Activated CD4-positive, alpha-beta T cell treated with anti-CD3 and anti-CD28 coated beads, Interleukin-2, amount 50 U/mL, for 24 hours (primary cell): ENCODE measurements at places on chromosomes 5 and 9.

GRCh38 chr5:102663749-102664530 is 91.2 kb upstream of the PAM start:
- DNase-seq = no peak

DNA sequence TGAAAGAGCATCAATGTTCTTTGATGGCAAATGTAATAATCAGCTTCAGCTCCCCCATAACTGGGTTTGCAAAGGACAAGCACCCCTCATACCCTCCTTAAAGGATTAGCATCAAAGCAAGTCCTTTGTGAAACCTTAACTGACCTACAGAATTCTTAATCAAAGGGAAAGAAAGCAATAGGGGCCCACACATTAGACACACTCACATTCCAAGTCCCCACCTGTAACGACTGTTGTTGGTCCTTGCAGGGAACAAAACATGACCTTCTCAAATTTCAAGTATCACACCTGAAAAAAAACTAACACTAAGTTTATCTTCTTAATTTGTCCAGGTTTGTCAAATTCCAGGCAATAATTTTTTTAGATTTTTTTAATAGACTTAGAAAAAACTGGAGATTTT is 32.6 kb downstream of the TTC39B start:
- no peak for DNase-seq

GRCh38 chr9:115378758-115379157 is 260.8 kb upstream of the TNC start:
- DNase-seq = no peak

DNA sequence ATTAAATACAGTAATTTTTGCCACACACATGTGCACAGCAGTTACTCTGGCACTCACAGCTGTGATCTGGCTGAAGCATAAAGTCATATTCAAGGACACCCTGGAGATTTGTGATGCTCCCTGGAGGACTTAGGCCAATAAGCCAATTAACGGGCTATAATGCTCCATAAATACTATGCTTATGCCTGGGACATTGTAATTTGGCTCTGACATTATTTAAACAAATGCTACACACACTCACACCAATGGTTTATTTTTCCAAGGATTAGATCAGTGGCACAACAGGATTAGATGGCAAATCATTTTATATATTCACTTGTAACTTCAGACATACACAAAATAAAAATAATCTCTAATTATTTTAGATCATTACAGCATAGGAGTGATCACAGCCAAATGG is 111.2 kb downstream of the LMNB1 start:
- no peak for DNase-seq

DNA sequence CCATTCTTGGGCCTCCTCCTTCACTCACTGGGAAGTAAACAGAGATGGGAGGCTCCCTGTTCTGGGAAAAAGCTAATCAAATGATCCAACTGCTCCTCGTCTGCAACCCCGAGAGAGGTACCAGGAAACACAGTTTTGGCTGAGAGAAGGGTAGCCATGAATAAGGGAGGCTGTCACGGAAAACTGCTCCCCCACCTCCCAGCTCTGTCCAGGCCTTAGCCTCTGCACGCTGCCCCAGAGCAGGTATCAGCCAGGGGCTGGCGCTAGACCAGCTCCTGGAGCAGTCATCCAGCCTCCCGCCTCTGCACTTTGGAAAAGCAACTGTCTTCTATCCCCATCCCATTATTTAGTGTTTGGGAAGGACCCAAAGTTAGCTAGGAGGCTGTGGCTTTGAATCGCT is 266.1 kb downstream of the NDUFS4 start:
- no peak for DNase-seq

DNA sequence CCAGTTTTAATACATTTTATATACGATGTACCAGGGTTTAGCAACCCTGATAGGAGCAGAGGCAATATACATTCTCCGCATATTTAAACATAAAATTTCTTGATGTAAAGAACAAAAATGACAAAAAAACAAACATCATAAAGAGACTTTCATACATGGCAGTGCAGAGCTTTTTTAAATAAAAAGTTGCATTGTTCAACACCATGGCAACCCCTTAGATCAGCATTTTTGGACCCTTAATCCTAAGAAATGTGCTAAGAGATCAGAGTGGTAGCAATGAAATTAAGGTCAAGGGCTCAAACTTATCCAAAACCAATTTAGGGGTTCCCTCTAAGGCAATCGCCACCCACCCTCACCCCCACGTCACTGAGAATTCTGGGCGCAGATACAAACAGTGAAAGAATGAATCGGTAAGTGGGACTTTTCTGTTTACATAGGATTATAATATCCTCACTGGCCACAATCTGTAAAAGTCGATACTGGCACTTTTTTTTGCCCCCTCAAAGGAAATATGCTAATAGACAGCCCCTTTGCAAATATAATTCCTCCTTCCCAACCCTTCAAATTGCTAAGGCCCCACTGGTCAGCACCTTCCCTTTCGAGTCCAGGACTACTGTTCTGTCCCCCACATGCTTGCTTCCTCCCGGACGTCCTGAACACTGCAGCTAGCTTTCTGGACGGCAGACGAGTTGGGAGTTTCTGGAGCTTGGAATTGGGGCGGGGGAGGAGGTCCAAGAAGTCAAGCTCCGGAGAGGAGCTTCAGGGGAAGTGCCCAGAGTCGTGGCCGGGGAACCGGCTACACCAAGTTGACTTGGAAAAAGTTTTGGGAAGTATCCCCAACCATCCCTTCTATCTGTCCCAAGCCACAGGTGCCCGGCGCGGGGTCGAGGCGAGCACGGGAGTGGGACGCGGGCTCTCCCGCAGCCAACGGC is 2.2 kb downstream of the GAS1 start:
- no peak for DNase-seq

DNA sequence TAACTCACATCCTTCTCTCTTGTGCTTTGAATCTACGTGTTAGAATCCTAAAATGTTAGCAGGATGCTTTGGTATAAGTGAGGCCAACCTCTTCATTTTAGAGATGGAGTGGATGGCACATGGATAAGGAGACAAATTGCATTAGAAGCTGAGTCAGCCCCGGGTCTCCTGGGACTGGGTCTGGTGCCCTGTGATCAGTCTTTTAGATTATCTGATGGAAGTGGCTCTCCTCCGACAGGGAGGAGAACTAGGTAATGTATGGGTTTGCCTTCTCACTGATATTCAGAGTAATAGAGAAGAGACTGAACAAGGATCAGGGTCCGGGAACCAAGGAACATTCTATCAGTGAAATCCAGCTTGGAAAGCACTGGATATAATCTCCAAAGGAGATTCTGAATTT is 74.9 kb upstream of the TNFSF8 start:
- no peak for DNase-seq

GRCh38 chr9:89361816-89362646 is 43.7 kb downstream of the SECISBP2 start:
- no peak for DNase-seq

DNA sequence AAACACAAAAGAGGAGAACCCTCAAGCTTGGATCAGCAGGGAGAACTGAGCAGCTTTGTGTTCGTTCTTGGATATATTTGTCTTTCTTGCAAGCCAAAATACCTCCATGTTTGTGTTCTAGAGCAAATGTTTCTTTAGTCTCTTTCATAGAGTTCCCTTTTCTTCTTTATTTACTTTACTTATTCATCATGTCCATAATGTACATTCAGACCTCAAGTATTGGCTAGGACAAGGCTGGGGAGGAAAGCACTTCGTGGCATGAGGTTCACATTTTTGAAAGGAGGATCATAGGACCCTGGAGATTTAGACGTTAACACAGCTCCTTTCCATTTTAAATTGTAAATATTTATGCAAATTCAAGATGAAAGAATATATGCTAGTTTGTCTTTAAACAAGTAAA is 590.2 kb upstream of the MEF2C start:
- DNase-seq = no peak

DNA sequence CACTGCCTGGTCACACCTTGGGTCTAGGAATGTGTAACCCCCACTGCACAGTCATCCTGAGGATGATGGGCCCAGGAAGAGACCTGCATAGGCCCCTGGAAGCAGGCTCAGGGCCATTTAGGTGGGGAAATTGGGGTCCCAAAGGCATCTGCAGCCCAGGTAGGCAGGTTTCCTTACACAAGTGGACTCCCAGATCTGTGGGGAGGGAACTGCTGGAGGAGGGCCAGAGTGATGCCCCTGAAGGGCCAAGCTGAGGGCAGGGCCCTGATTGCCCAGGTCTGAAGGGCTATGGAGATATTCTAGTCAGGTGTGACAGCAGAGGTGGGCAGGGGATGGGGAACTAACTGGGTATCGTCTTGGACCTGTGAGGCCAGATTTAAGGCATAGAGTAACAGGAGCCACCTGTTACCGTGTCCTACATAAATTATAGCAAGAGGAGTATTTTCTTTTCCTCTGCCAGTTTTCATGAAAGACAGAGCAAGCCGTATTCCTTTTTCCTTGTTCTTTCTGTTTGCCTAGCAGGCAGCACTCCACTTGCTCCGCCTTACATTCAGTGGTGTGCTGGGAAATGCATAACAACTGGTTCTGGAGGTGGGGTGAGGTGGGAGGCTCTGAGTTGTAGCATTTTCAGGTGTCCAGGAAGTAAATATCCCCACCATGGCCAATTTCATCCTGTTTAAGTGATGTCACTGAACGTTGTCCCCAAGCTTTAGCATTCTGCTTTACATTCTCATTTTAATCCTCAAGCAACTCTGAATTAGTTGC is 41.3 kb downstream of the PPARGC1B start:
- DNase-seq = no peak

DNA sequence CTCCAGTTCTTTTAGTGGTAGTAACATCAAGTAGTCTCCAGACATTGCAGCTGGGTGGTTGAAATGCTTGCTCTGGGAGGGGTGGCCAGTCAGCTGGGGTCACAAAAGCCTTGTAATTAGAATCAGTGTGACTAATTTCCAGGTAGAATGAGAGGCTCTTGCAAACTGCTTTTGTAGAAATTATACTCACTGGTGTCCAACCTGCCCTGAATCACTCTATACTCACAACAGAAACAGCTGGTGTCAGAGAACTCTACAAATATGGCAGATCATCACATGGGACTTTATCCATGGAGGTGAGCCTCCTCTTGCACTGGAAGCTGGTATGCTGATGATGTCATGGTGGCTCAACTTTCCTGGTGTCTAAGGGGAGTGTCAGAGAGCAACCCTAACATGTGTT is 71.3 kb downstream of the SH3TC2 start:
- no peak for DNase-seq

- no peak for DNase-seq
Observed at GRCh38 chr5:103402851-103403250, 144.3 kb downstream of the MACIR start.

GRCh38 chr5:147658293-147658932 is 124.1 kb downstream of the JAKMIP2 start:
- DNase-seq = no peak

GRCh38 chr5:116709082-116709481 is 134.5 kb upstream of the SEMA6A start:
- no peak for DNase-seq

- DNase-seq = no peak
Observed at GRCh38 chr5:15538516-15538915, 38.5 kb downstream of the FBXL7 start.

DNA sequence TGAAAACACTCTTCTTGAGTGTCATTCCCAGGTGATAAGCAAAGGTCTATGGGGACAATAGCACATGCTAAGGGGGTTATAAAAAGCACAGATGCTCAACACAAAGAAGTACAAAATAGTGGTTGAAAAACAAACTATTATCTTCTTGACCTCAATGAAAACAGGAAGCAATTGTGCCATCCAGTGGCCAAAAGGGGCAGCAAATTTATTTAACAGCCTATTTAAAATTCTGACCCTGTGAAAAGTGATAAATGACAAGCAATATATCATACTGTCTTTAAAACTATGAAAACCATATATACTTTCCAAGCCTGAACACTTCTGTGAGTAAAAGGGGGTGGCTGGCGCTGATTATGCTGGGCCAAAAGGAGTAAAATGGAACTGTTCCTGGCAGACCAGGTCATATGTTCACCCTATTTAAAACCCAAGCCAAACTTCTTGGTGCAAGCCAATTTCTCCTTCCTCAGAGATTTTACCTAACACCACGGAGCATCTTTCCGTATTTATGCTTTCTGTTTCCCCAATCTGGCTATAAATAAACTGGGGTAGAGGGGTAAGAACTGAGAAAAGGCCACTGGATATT is 29.7 kb downstream of the TEX10 start:
- DNase-seq = peak; percentile 9

DNA sequence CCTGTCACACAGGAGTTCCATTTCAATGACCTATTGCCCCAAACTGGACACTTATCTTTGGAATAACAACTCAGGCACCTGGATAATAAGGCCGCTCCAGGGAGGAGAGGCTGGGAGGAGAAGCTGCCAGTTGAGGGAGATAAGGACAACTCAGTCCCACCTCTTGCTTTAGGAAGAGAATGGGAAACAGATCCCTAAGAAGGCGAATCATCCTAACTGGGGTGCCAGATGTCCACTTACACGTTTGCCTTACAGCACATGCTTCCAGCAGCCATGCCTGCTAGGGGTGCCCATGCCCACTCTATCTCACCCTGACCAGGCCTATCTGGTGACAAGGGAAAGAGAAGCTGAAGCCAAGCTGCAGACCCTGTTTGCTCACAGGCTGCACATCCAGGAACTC is 6.5 kb downstream of the HK3 start:
- DNase-seq = no peak

DNA sequence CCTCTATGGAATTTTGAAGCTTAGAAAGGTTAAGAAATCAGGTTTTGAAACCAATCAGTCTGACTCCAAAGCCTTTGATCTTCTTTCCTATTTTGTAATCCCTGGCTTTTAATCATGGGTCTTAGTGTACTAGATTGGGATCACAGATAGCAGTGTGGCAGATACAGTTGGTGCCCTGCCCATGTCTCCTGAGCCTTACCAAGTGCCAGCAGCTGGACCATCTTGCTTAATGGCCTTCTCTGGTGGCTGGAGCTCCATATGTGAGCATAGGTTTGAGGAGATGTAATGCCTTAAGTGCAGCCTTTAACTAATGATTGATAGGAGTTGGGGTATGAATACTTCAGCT is 16.7 kb upstream of the RIC1 start:
- no peak for DNase-seq

DNA sequence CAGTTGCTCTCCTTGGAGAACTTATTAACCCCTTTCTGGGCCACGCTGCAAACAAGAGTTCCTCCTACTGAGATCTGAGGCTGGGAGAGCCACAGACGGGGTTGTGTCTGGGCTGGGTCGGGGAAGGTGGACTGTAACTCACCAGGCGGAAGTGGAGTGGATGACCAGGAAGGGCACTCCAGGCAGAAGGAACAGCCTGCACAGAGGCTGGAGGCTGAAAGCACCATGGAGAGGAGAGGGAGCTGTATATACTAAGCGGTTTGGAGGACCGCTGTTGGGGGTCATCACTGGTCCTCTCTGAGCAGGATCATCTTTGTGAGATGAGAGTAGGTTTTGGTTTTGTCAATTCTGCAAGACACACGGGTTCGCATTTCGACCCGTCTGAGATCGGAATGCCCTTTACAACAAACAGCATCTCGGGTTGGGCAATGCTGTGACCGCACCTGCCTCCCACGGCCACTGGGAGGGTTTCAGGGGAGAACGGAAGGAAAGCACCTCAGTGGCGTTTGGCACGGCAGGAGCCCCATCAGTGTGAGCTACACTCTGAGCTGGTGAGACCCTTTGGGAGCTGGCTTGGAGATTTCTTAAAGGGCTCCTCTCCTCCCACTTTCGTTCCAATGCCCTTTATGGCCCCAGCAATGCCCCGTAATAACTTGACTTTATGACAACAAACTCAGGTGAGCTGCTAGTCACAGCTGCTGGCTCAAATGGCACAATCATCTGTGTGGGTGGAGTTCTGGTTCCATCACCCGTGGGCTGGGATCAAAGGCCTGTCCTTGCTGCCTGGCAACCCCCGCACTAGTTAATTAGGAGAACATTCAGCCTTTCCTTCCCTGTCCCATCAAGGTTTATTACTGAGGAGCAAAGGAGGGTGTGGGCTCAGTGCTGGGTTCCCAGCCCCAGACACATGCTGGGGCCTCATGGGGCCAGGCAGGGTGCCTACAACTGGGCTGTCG is 18.7 kb upstream of the NEURL1B start:
- no peak for DNase-seq
